ENCODE measurements at places on chromosomes 2 and 18.

GRCh38 chr18:13563390-13563805 is 163.0 kb downstream of the FAM210A start:
- DNase-seq, result no peak

GRCh38 chr2:128108166-128108565 is 17.2 kb downstream of the UGGT1 start:
- no peak for DNase-seq

DNA sequence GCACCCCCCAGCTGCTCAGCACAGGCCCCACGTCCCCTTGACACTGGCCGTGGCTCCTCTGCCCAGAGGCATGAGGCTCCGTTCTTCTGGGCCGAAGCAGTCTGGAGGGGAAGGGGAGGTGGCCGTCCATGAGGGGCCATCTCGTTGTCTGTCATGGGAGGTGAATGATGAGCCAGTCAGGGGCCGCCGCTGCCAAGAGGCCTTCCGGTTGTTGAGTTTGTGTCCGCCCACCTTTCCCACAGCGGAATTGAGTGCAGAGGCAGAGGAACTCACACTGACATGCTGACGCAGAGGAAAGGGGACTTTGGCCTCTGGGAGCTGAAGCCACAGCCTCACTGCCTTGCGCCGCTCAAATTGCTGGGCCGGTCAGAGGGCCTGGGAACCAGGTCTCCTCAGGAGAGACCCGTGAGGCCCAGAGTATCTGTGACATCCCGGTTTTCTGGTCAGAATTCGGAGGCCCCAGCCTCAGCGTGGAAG is 268.4 kb downstream of the ATAD2B start:
- no peak for DNase-seq

DNA sequence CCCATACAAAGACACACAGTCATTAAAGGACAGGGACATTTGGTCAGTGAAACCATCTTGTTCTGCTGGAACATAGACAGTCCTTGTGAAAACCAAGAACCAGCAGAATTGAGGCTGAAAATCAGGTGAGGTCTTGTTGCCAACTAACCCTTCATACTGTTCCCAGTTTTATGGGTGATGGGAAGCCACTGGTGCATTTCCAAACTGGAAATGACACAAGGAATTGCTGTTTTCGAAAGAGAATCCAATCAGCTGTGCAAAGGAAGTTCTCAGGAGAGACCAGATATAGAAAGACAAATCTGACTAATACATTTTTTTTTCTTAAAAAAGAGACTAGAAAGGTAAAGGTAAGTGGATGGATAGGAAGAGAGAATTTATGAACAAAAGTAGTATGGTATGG is 948.2 kb downstream of the TSN start:
- no peak for DNase-seq

GRCh38 chr2:17607379-17607778 is 66.9 kb downstream of the VSNL1 start:
- no peak for DNase-seq

GRCh38 chr18:27527856-27528255 is 342.7 kb upstream of the CHST9 start:
- no peak for DNase-seq

- no peak for DNase-seq
Observed at GRCh38 chr2:129864719-129865118, 114.7 kb upstream of the RAB6C start.

- DNase-seq, result no peak
Observed at GRCh38 chr18:70663141-70663540, 374.3 kb downstream of the SOCS6 start.

DNA sequence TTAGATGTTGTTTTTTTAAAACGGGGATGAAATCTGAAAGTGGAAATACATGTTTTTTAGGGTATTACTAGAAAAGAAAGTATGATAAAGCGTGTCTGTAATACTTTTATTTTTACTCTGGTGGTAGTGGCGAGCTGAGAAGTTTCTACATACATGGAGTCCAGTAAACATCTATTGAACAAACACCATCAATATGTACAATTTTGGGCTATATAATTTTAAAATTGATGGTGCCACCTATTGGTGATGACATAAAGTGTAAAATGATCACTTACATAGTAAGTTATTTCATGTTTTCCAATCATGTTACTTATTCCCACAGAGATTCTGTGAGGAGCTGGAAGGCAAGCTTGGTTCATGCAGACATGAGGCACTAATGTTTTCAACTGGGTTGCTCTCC is 31.5 kb upstream of the NFE2L2 start:
- peak; percentile 26 for DNase-seq

- DNase-seq, result peak; percentile 19
Observed at GRCh38 chr2:8086357-8086756, 595.5 kb upstream of the ID2 start.

- no peak for DNase-seq
Observed at GRCh38 chr2:127418300-127419111, at the start of gene PROC. Gene PROC, plus strand, starts transcription at chr2:127418427. Its CDS starts 1,516 bp downstream, at chr2:127419943.

- DNase-seq, result no peak
Observed at GRCh38 chr2:15812187-15812780, 128.1 kb upstream of the MYCN start.

DNA sequence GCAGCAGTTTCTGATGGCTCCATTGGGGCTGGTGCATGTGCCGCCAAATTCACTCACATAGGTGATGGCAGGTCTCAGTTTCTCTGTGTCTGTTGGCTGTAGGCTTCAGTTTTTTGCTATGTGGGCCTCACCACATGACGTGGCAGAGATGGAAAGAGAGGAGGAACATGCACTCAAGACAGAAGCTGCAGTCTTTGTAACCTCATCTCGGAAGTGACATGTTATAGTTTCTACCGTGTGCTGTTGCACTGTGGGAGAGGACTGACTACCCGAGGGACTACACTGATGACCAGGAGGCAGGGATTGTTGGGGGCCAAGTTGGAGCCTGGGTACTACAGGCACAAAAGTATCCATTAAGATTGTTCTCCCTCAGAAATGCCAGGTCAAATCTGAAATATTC is 9.2 kb upstream of the CNRIP1 start:
- DNase-seq, result no peak

- DNase-seq, result no peak
Observed at GRCh38 chr18:75504469-75504868, 77.0 kb upstream of the SMIM21 start.

GRCh38 chr2:20034218-20034617 is 17.2 kb downstream of the LAPTM4A start:
- no peak for DNase-seq

GRCh38 chr2:240371129-240372000 is 64.1 kb upstream of the GPC1 start:
- no peak for DNase-seq

DNA sequence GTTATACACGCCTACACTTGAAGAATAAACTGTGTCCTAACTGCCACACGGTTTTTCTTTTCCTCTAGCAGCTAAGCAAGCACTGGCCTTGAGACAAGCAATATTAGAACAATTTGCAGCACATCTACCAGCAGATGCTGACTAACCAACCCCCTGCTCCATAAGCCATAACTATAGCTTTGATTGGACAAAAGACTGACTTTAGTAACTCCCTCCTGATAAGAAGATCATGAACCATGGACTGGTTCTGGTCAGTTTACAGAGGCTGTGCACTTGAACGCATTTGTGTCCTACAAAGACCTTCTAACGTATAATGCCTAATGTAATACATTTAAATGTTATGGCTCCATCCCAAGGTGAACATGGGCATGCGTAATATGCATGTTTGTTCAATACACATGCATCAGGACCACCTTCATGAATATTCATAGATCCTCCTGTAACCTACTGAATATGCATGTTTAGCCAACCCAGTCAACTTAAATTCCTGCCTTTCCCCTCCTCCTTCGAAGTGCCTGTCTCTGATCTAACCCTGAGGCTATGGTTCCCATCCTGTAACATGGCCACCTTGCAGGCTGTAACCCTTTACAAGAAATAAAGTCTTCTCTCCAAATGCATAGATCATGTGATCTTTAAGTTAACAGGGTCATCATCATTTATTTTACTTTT is 26.5 kb downstream of the SLC4A5 start:
- no peak for DNase-seq

DNA sequence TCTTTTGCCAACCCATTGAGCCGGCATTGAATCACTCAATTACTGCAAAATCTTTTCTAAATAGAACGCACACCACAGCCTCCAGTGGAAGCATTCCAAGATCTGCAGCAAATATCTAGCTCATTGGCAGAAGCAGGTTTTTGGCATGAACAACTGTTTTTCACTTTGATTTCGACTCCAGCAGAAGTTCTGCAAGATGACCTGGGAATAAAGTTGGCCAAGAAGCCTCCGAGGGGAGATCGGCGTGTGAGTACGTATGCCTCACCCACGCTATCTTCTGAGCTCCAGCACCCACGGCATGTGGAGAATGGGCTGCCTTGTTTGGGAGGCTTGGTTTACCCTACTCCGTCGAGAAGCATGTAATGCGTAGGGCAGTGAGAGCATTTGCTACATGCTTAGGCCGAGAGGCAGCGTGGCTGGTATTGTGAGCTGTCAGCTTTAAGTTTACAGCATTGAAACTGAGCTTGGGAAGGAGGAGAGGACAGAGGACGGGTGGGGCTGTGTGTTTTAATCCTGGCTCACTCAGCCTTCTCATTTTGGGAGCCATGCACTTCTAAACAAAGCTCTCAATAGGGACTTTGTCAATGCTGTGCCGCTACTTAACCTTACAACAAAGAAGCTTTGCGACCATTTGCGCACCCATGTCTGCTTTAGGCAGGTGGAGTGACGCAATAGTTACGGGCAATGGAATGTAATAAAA is 10.5 kb downstream of the PCARE start:
- DNase-seq, result no peak

GRCh38 chr18:567122-567521 is 13.1 kb upstream of the CETN1 start:
- no peak for DNase-seq

Measured in EL (cell line).